ENCODE measurements at places on chromosomes 16 and 17.

- no peak for DNase-seq
Observed at GRCh38 chr16:28292731-28293600, 641 bp downstream of the SBK1 start.

GRCh38 chr16:13414154-13414553, 505.8 kb upstream of the ERCC4 start:
- DNase-seq, result no peak

- DNase-seq, result no peak
Observed at GRCh38 chr17:40777971-40778370, 4.4 kb downstream of the KRT27 start.

DNA sequence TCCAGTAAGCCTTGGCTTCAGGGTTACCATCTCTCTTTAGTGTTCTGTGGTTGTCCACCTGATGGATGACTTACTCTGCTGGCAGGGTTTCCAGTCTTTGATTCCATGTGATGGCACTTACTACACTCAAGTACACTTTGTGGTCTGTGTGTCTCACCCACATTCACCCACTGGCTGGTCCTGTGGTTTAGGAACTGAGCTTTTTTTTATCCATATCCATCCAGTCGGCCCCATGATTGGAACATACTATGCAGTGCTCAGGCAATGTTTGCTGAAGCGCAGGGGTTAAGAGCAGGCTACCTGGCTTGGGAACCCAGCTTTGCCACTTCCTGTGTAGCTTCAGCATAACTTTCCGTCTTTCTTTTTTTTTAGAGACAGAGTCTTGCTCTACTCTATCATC, 2.8 kb upstream of the FUS start:
- peak; percentile 98 for DNase-seq

DNA sequence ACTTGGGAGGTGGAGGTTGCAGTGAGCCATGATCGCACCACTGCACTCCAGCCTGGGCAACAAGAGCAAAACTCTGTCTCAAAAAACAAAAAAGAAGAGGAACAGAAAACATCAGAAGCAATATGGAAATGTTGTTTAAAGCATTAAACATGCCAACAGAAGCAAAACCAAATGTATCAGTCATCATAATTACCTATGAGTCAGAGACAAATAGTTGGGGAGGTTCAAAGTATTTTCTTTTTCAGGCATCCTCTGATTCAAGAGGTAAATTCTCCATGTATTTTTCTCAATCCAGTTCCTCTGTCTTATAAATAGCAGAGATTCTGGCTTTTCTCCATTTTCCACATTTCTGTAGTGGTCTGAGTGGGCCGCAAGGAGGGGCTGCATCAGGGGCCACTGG, 2.1 kb upstream of the TM4SF5 start:
- peak; percentile 43 for DNase-seq

- no peak for DNase-seq
Observed at GRCh38 chr16:2966043-2966807, 2.1 kb downstream of the KREMEN2 start.

GRCh38 chr17:82300707-82301270, 16.6 kb downstream of the CD7 start:
- DNase-seq, result no peak

DNA sequence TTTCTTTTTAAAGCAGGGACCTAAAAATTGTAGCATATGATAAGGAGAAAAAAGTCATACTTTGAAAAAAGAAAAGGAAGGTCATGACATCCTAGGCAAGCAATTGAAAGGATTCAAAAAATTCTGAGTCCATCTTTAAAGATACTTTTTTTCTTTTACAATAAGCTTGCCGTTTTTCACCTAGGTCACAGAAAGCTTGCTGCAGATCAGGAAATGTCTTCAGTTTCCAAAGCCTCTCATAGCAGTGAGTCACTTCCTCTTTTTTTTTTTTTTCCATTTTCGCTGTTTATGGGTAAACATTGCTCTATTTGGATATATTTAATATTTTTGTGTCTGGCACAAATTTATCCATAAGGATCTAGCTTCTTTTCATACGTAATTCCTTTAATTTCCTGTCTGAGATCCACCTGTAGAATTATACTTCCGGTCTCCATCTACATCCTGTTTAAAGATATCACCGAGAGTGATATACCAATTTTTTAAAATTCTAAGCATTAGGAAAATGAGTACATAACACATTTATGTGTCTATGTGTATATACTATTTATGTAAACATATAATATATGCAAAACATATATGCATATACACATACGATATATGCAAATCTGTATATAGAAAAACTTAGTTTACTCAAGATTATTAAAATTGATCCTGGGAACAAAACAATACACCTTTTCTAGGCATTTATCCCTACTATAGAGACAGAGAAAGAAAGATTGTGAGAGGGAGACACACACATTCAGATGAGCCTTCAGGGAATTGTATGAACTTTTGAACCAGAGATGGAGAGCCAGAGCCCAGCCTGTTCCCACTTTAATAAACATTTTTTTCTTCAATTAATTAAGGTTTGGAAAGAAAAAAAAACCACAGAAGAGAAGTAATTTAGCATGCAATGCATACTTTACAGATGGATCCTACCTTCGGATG, 134.4 kb downstream of the SKAP1 start:
- DNase-seq, result peak; percentile 53

DNA sequence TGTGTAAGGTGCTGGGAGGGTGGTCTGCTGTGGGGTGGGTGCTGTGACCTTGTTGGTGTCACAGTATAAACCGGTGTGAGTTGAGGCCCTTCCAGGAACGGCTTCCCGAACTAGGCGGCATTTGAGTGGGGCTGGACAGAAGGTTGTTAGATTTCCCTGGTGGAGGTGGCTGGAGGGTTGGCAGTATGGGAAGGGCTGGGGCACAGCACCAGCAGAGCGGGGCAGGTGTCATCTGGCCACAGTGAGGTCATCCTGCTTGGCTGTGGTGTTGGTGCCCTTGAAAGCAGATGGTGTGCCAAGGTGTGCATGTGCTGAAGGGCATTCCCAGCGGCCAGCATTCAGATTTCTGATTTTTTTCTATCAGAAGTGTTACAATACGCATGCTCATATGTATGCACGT, 28.1 kb downstream of the BANP start:
- DNase-seq, result no peak

- peak; percentile 65 for DNase-seq
Observed at GRCh38 chr16:72189865-72190371, 18.0 kb upstream of the PMFBP1 start.

GRCh38 chr17:82933911-82934310, 94.1 kb upstream of the ZNF750 start:
- no peak for DNase-seq

DNA sequence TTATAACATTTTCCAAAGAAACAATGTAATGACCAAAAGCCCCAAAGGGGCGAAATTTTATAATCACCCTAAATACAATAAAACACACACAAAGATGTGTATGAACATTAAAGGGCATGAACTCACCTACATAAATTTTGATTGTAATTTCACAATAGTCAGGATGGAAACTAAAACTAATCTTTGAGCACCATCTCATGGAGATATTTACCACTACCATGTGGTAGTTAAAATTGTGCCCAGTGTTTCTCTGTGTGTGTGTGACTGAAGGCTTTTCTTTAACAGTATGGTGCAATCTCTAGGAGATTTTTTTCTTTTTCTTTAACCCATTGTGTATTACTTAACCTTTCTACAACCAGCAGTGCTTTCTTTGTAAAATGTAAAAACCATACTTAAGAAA, 19.7 kb upstream of the MEIOC start:
- peak; percentile 50 for DNase-seq

GRCh38 chr16:30409125-30410060, 2.0 kb downstream of the ZNF771 start:
- DNase-seq, result peak; percentile 86

DNA sequence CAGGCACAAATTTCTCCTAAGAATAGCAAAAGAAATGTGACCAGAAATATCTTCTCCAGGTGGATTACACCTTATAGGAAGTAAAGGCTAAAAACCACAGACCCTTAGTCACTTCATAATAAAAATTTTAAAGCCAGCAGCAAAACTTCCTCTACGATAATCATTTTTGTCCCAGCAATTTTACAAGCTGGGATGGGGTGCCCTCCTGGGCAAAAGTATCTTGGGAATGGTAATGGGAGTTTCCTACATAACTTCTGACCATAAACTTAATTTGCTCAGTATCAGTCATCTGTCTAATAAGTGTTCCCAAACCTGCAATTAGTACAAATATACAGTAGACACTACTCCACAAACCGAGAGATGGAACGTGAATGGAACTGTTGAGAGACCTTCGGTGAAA, 3.0 kb downstream of the PHF12 start:
- peak; percentile 34 for DNase-seq

- no peak for DNase-seq
Observed at GRCh38 chr17:80656590-80656989, 112.0 kb downstream of the RPTOR start.

DNA sequence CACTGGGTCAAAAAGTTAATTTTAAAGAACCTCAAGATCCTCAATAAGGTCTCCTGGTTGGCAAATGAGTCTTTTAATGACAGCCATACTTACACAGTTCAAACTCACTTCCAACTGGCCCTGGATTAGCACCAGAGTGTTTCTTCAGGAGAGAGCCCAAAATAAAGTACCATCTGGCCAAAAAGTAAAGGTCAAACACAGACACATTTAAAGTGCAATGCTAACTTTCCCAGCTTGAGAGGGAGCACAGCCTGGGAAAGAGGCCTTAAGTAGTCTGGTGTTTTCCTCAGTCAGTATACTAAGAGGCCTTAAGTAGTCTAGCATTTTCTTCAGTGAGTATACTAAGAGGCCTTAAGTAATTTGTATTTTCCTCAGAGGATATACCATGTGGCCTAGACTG, 46.6 kb upstream of the ERN1 start:
- no peak for DNase-seq

DNA sequence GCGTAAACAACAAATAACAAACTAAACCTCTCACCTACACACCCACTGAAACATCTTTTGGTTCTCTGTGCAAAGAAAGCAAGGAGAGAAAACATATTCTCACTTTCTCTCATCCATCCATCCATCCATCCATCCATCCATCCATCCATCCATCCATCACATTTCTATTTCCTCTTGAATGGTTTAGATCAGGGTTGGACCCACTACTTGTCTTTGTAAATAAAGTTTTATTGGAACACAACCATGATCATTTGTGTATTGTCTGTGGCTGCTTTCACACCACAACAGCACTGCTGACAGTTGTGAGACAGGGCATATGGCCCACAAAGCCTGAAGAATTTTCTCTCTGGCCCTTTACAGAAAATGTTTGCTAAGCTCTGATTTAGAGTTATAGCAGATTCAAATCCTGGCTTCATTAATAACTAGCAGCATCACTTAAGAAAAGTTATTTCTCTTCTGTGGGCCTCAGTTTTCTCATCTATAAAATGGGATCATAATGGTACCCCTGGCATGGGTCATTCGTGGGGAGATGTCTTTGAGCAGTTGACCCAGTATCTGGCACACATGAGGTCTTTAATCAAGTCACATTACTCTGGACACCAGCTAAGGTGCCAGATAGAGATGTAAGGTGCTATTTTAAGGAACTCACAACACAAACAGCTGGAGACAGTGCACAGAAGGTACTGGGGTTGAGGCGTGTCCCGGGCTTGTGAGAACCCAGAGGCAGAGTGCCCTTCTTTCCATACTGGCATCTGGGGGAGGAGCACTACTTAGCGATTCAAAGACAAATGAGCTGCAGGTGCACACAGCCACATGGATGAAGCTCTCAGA, 146.3 kb downstream of the CMIP start:
- no peak for DNase-seq

- peak; percentile 76 for DNase-seq
Observed at GRCh38 chr16:65547772-65548446, 426.0 kb upstream of the CDH11 start.

DNA sequence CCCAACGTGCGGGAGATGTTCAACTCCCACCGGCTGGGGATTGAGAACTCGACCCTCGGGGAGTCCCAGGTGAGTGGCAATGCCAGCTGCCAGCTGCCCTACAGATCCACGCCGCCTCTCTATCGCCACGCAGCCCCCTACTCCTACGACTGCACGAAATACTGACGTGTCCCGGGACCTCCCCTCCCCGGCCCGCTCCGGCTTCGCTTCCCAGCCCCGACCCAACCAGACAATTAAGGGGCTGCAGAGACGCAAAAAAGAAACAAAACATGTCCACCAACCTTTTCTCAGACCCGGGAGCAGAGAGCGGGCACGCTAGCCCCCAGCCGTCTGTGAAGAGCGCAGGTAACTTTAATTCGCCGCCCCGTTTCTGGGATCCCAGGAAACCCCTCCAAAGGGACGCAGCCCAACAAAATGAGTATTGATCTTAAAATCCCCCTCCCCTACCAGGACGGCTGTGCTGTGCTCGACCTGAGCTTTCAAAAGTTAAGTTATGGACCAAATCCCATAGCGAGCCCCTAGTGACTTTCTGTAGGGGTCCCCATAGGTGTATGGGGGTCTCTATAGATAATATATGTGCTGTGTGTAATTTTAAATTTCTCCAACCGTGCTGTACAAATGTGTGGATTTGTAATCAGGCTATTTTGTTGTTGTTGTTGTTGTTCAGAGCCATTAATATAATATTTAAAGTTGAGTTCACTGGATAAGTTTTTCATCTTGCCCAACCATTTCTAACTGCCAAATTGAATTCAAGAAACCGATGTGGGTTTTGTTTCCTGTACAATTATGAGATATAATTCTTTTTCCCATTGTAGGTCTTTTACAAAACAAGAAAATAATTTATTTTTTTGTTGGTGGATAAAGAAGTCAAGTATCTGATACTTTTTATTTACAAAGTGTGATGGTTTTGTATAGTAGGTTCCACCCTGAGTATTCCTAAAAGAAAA, 2.3 kb downstream of the FOXC2 start:
- DNase-seq, result no peak

DNA sequence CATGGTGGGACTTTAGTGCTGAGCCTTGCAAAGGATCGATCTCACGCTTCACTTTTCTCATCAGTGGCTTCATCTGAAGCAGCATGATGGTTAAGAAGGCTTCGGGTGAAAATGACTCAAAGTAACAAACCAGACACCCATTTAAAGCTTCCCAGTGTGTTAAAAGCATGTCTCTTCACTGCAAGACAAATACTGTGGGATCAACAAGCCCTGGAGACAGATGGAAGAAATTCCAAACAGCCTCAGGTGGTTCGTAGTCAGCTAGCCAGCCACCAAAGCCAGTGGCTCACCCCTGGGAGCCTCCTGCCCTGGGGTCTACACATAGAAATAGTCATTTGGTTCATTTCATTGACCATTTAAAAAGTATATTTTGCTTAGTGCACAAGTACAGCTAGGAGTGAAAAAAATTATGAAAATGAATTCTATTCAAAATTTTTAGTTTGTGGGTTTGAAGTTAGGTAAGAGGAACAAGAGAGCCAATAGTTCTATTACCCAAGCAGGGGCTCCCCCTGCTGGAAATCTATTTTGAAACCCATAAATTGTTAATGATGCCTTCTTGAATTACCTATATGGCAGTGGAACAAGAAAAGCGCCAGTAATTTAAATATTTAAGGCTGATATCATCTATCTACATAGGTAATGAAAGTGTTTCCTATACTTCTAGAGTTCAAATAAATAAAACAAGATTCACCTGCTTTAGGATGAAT, 51.6 kb downstream of the PMP22 start:
- peak; percentile 34 for DNase-seq
